ENCODE measurements at places on chromosomes 12 and 14.

- no peak for DNase-seq
These were observed 31.5 kb downstream of the RASSF9 start for GRCh38 chr12:85804663-85805062.

DNA sequence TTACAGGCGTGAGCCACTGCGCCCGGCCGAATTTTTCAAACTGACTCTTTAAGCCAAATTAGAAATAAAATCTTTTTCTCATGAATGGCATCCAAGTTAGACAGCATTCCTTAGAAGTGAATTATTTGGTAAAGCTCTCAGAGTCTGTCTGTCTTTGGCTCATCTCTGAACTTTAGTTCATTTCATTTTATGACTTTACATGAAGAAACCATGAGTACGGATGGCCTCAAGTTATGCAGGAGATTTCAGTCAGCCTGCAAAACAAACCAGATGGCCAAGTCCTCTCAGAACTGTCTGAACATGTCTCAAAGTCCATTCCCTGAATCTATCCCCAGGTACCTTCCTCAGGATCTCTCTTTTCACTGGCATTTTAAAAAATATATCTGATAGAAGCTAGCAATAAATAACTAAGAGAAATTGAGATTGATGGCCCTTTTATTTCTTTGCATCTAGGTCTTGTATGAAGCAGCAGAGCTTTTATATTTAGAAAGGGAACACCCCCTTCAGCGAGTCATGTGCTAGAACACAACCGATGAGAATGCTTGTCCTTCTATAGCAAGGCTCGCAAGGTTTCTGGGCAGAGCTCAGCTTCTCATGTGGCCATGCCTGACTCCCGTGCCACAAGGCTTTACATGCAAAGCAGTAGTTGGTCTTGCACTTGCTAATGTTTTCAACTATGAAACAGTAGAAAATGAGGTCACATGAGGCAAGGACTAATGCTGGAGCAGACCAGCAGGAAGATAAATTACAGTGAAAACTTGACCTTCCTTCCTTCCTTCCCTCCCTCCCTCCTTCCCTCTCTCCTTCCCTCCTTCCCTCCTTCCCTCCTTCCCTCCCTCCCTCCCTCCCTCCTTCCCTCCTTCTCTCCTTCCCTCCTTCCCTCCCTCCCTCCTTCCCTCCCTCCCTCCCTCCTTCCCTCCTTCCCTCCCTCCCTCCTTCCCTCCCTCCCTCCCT lies 125.0 kb downstream of the AKAP6 start:
- DNase-seq, result no peak

DNA sequence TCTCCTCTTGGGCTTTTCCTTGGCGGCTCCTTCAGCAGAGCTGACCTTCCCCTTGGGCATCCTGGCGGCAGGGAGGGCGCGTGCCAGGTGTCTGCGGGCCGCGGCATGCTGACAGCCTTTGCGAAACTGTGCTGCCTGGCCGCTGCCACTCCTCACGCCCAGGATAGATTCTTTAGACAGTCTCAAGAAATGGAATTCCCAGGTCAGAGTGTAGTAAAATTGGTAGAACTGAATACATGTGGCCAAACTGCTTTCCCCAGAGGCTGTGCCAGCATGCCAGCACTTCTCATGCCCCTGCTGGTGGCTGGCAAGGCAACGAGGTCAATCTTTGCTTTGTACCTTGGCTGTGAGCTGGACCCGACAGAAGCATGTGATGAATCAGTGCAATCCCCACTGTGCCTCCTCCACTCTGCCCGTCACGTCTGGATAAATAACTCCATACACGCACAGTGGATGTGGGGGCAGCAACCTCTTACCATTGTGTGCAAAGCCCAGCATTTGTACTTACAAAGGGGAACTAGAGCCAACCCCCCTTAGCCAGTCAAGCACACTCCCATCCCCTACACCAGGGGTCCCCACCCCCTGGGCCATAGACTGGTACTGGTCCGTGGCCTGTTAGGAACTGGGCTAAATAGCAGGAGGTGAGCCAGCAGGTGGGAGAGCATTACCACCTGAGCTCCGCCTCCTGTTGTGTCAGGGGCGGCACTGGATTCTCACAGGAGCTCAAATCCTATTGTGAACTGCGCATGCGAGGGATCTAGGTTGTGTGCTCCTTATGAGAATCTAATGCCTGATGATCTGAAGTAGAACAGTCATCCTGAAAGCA lies 90.9 kb downstream of the ACTN1 start:
- DNase-seq, result no peak

DNA sequence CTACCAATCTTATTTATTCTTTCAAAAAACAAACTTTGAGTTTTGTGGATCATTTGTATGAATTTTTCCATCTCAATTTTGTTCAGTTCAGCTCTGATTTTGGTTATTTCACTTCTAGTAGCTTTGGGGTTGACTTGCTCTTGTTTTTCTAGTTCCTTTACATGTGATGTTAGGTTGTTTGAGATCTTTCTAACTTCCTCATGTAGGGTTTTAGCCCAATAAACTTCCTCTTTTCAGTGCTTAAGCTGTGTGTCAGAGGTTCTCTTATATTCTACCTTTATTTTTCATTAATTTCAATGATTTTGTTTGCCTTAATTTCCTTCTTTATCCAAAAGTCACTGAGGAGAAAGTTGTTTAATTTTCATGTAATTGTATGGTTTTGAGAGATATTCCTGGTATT lies 860.4 kb upstream of the FBXO33 start:
- no peak for DNase-seq

- peak; percentile 80 for DNase-seq
These were observed 87.4 kb downstream of the OTOGL start for GRCh38 chr12:80186727-80187217.

DNA sequence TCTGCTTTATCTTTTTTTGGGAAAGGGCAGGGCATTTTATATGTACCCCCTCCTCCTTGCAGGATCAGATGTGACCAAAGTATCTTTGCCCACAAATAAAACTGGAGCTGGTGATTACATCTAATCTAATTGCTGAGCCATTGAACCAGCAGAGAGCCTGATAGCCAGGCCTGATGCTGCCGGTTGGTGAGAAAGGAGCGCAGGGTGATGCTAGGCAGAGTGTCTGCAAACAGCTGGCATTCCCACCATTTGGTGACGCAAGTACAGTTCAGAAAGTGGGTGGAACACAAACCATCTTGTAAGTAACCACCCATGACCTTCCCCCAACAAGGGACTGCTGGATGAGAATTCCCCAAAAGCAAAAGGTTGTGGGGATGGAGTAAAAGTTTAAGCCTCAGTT lies 12.7 kb downstream of the DPPA3 start:
- no peak for DNase-seq

DNA sequence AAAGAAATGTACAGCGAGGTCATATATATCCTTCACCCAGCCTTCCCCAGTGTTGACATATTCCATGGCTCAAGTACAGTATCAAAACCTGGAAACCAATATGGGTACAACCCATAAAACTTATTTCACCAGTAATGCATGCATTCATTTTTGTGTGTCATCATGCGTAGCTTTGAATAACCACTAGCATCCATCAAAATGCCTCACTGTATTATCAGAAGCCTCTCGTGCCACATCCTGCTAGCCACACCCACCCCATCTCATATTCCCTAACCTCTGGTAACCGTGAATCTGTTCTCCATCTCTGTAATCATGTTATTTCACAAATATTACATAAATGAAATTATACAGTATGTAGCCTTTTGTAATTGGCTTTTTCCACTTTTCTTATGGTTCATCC lies 314.3 kb downstream of the RAD51B start:
- DNase-seq, result no peak

GRCh38 chr12:18168016-18168415 lies 78.0 kb upstream of the RERGL start:
- no peak for DNase-seq

DNA sequence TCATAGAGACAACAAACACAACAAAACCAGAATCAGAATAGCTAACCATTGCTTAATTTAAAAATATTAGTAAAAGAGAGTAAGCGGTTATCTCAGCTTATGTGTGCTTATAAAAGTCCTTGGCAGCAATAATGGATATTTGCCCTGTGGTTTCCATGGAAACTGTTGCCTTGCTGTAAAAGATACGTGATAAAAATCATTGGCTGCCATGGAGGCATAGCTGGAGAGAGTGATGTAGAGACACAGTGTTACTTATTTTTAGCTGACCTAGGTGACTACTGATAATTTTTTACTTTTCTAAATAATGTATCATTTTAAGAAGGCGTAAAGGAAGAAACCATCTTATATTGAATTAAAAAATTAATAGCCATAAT lies 92.9 kb downstream of the ERC1 start:
- DNase-seq, result peak; percentile 82

DNA sequence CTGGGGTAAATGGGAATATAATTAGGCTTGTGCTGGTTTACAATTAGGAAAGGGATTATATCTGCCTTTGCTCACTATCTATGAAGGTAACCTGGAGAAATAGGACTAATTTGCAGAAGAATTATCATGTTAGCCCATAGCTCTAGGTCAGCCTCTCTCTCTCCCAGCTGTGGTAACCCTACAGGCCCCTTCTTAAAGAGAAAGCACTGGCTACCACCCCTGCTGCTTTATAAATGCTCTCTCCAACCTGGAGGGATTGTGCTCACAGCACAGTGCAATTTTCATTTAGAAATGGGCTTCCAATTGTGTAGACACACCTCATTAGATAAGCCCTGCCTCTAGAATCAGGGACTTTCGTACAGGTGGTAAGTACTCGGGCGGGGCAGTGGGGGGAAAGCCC lies 22.7 kb upstream of the MGST1 start:
- DNase-seq, result no peak

DNA sequence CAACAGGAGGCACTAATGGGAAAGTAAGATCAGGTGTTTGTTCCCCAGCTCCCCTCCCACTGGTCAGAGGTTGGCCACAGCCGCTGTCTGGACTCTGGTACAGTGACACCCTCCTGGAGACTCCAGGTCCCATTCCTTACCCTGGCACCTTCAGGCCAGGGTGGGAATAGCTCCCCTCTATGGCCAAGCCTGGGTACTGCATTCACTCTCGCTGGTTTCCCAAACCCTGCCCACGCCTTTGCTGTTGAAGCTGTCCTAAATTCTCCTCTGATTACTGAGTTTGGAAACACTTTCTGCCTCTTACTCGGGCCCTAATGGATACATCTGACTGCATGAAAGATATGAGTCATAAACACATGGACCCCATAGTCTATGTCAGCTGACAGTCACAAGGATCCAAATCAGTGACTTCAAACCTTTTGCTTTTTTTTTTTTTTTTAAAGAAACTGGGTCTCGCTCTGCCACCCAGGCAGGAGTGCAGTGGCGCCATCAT lies 17.9 kb downstream of the HRK start:
- DNase-seq, result no peak

DNA sequence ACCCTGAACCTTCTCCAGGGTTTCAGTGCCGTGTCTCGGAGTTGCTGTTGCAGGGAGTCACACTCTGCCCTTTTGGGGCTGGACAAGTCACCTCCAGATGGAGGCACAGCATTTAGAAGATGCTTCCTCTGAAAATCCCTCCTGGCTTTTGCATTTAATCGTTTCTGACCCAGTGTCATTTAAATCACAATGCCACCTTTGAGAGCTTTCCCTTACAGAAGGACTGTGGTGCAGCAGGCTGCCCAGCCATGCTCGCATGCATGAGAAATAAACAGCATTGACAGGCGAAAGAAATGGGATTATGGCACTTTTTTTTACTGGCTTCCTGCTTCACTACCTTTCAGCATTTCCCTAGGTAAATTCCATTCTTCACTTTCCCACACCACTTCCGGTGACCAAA lies 113.4 kb upstream of the DYRK2 start:
- no peak for DNase-seq

- no peak for DNase-seq
These were observed 452.4 kb upstream of the SEL1L start for GRCh38 chr14:81986005-81986404.

DNA sequence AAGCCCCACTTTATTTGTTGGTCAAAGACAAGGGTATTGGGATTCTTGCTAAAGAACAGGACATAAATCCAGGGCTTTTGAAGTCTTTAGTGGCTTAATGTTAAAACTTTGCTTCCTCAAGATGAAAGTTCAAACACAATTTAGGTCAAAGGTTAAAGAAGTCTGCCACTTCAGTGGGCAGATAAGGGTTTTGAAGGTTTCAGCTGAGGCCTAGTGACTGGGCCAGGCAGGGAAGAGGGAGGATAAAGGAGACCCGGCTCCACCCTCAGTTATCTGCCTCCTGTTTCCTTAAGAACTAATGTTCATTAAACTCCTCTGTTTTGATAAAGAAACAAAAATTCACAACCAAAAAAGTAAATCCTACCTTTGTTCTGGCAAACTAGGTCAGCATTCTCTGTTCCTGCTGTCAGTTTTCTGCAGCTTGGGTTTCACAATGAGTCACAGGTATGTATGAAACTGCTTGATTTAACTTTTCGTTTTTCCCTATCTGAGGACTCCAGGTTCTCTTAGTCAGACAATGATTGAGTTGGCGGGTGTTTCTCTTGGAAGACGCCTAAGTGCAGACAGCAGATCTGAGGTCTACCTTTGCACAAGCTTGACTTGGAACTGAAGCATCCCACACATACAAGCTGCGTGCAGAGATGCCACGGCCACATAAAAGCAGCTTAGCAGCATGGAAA lies 208.3 kb downstream of the EXOC5 start:
- no peak for DNase-seq

- no peak for DNase-seq
These were observed 19.7 kb downstream of the FBLN5 start for GRCh38 chr14:91927800-91928199.

GRCh38 chr14:75647640-75648039 lies 13.0 kb downstream of the ERG28 start:
- no peak for DNase-seq

DNA sequence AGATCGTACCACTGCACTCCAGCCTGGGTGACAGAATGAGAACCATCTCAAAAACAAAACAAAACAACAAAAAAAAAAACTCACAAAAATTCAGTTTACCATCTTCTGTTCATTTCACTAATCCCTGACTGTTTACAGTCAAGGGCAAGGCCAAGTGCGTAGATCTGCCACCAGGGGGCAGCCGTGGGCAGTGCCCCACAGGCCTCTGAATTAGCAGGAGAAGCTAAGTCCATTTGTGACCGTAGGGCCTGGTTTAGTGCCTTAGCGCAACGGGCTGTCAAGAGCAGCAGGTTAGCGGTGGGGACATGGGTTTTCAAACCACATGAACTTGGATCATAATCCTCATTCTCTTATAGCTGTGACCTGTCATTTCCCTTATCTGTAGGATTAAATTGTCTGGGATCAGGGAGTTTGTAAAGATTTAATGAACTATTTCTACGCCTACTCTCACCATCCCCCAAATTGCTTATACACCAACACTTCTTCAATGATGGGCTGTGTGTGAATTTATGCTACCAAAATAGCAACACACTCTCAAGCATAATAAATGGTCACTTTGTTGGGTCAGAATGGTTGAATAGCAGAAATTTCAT lies 49.0 kb downstream of the KCTD10 start:
- DNase-seq, result peak; percentile 89
